ENCODE measurements at places on chromosomes 12 and 14. TPM values are rescaled to one million over a fixed set of nuclear protein-coding genes. Genes with fewer than 3 reads are reported as not detected.
A peak's percentile ranks its signal among the peaks of the same experiment; 100 is the strongest.

GRCh38 chr12:119556854-119557253, 36.7 kb upstream of the TMEM233 start:
- DNase-seq, result no peak

DNA sequence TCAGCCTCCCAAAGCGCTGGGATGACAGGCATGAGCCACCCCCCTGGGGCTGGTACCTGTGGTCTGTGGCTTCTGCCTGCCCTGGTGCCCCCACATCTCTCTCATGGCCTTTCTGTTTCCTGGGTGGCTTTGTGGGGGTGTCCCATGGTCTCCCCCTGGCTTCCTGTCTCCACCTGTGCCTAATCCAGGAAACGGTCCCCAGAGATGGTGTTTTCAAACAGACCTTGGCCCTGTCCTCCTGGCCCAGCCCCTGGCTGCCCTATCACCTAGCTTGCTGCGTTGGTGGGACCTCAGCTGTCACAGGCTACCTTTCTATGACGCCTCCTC, 18.1 kb downstream of the MEG3 start:
- peak; percentile 9 for DNase-seq

Gene REC8
- 3.3 TPM for total RNA-seq

- DNase-seq, result no peak
Observed at GRCh38 chr12:49680075-49680474, 27.1 kb downstream of the FMNL3 start.

Gene RERG
- total RNA-seq, result not detected

GRCh38 chr14:32006263-32007110, 70.6 kb upstream of the ARHGAP5 start:
- DNase-seq, result no peak

- no peak for DNase-seq
Observed at GRCh38 chr12:104683831-104684503, 227.2 kb downstream of the CHST11 start.

DNA sequence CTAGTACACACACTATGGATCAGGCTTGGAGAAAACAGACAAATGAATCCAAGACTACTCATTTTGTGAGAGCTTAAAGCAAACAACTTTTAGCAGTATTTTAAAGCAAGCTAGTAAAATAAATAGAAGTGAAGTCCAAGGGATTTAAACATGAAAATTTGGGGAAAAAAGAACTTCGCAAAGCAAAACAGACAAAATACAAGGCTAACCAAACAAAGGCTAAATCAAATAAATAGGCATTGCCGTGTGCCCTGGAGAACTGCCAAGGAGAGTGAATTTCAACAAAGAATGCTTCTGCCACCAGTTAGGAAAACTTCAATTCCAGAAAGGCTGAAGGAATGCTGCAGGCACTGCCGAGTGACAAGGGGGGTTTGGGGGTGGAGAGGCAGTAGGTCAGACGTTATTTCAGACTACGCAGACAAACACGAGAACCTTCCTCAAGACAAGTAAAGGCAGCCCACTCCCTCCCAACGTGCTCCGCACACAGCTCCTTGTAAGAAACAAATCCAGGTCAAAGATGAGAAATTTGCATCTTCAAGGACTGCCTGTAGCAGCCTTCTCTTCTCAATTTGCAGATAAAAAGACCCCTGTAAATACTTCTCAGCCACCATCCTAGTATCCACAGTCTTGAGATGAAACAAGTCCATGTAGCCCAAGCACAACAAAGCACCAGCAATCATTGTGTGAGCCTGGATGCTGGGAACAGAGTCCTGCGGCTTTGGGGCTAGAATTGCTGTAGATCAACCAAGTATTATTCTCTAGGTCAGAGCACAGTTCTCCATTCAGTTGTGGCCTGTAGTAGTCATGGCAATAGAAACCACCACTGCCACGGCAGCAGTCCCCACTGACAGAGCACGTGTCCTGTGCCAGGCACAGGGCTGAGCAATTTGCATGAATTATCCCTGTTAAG, 43.3 kb downstream of the EFCAB11 start:
- DNase-seq, result no peak

GRCh38 chr14:88195676-88196075, 127.4 kb downstream of the KCNK10 start:
- DNase-seq, result no peak

Gene SLC39A2
- total RNA-seq, result not detected

DNA sequence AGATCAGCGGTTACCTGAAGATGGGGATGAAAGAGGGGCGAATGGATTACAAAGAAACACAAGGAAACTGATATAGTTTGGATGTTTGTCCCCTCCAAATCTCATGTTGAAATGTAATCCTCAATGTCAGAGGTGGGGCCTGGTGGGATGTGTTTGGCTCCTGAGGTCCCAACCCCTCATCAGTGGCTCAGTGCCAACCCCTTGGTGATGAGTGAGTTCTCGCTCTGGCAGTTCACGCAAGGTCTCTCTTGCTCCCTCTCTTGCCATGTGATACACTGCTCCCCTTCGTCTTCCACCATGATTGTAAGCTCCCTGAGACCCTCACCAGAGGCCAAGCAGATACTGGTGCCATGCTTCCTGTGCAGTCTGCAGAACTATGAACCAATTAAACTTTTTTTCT, 28.0 kb downstream of the ITGA7 start:
- DNase-seq, result no peak

GRCh38 chr12:24788886-24789285, 160.0 kb downstream of the BCAT1 start:
- no peak for DNase-seq

- no peak for DNase-seq
Observed at GRCh38 chr12:87047691-87048090, 791.5 kb upstream of the MGAT4C start.

Gene TMEM52B
- total RNA-seq, result not detected

GRCh38 chr12:67449591-67450052, 180.5 kb downstream of the CAND1 start:
- DNase-seq, result no peak

Gene RHOJ
- total RNA-seq, result 3.8 TPM

DNA sequence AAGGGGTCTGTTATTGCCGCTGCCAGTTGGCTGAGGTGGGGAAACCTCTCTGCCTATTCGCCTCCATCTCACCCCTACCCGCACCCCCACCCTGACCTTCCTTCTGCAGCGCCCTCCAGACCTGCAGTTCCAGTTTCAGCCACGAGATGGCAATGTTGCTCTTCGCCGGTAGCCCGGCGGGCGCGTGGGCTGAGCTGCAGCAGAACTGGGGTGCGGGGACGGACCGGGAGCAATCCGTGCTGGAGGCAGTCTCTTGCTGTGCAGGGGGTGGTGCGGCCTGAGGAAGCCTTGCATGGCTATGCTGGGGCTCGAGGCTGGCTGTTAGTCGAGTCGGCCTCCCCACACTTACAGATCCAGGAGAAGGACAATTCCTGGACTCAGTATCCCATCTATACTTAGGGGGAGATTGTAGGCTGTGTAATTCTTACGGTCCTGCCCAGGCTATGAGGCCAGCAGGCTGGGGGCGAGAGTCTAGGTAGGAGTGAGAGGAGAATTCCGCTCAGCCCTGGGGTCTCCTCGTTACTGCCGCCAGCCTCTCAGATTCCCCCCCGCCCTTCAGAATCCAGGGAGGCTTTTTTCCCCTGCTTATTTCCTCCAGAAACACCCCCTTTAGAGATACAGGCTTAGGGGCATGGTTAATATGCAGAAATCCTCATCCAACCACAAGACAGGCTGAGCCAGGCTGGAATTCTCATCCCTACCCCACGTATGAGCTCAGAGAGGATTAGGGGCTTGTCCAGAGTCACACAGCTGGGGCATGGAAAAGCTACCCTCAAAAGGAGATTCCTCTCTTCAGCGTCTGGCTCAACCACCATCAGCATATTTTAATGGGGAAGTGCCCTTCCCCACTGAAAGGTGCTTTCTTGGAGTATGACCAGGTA, 118.2 kb downstream of the AACS start:
- DNase-seq, result peak; percentile 100

- DNase-seq, result no peak
Observed at GRCh38 chr12:59689776-59690175, 93.9 kb downstream of the SLC16A7 start.

- no peak for DNase-seq
Observed at GRCh38 chr12:91928501-91928900, 217.1 kb downstream of the BTG1 start.

GRCh38 chr12:107668320-107669098, 17.1 kb upstream of the PWP1 start:
- no peak for DNase-seq

- no peak for DNase-seq
Observed at GRCh38 chr12:105467710-105468366, 137.3 kb downstream of the C12orf75 start.

DNA sequence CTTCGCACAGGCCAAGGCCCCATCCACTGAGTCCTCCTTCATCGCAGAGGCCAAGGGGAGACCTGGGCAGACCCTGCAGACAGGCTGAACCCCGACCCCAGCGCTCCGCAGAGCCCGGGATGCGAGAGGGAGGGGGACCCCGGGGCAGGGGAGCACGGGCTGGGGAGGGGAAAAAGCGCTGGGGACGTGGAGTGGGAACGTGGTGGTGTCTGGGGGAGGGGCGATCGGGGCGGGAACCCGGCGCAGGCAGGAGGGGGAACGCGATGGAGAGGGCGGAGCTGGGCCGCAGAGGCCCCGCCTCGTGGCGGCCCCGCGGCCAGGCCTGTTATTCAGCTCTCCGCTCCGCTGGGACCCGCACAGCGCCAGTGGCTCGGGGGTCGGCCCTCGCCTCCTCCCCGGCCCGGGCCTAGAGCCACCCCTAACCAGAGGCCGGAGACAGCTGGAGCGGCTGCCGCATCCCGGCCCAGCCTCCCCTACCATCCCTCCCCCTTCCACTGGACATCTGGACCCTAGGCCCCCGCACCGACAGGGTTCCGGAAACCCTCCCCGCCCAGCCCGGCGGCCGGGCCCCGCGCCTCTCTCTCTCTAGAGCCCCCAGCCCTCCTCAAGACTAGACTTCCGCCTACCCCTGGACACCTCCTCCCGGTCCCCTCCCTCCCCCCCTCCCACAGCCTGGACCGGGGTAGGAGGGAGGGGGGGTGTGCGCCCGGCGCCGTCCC, at the start of gene ARHGEF25:
Gene ARHGEF25 (plus strand): TSS at position 328 of the 719 bp plus-strand sequence. CDS start 460 bp downstream, outside the sequence.
- DNase-seq, result peak; percentile 99

Gene KRT83
- total RNA-seq, result not detected

GRCh38 chr12:125304029-125304428, 238.8 kb downstream of the AACS start:
- DNase-seq, result no peak

GRCh38 chr14:77151245-77151644, 9.7 kb upstream of the ZDHHC22 start:
- DNase-seq, result peak; percentile 81

DNA sequence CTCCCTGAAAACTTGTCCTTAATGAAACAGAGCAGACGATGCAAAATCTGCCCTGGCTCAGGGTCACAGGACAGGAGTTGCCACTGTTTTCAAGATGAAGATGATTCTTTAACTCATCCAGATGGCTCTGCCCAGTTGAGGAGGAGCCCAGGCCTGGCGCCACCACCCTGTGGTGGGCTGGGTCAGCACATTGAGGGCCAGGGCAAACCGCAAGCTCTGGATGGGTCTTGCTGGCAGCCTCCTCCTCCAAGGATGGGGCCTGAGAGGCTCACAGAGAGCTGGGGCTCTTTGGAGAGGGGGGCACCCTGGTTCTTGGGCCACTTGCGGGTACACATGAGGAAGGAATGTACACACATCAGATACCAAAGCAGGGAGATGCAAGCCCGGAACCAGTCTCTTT, 158.2 kb downstream of the NUAK1 start:
- no peak for DNase-seq

DNA sequence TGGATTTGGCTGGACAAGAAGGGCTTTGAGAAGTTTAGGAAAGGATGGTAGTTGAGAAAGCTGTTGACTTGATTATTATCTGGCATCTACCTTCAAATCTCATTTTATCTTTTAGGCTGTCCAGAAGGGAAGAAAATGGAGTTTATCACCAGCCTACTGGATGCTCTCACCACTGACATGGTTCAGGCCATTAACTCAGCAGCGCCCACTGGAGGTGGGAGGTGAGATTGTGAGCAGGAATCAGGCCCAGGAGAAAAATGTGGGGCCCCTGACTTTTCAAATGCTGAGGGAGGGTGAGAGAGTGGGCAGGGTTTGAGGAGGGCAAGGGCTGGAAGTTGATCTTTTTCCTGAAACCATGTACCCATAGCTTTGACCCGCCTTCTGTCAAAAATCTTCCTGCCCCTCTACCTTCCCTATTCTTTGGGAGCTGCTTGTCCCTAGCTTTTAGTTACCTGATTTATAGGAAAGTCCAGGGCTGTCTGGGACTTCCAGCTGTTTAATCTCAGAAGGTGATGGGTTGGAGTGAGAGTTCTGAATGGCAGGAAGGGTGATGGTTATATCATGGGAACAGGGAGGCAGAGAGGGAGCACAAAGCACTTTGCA, 134.2 kb downstream of the SMOC1 start:
- peak; percentile 88 for DNase-seq

DNA sequence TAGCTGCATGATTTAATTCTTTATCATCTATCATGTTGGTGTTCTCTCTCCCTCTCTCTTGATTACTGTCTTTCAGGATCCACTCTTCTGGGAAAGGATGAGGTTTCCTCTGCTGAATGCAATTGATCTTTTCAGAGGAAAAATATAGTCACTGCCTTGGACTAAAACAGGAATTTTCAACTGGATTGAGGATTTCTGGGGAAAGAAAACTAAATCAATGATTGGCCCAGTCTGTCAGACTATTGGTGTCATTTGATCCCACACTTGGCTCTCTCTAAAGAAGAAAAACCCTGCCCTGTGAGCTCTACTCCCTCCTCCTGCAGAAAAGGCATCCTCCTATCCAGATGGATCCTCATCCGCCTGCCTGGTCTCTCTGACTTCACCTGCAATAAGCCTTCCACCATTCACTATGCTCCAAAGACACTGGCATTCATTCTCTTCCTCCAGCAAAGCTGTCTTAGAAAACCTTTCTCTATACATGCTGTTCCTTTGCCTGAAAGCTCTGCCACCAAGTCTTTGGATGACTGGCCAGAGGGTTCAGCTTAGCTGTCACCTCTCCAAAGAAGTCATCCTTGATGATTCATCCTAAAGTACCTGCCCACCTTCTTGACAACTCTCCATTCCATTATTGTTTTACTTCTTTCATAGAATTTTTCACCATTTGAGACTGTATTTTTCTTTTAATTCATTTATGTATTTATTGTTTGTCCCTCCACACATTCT, 127.7 kb upstream of the CAND1 start:
- DNase-seq, result peak; percentile 42

Gene ADSS1
- 4.3 TPM for total RNA-seq

DNA sequence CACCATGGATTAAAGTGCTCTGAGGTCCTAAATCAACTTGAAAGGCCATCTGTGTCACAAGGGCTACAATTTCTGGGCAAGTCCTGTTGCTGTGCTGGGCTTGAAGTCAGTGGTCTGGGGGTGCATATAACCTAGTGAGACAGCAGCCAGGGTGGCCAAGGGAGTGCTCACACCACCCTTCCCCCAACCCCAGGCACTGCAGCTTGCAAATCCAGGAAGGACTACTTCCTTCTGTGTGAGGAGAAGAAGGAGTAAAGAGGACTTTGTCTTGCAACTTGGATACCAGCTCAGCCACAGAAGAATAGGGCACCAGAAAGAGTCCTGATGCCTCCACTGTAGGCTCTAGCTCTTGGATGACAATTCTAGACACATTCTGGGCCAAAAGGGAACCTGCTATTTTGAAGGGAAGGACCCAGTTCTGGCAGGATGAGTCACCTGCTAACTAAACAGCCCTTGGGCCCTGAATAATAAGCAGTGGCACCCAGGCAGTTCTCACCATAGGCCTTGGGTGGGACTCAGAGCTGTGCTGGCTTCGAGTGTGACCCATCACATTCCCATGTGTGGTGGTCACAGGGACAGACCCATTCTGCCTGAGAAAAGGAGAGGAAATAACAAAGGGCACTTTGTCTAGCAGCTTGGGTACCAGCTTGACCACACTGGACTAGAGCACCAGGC, 32.6 kb upstream of the DHRS7 start:
- no peak for DNase-seq

All from osteoblast (primary cell).